ENCODE measurements at places on chromosomes 6 and 20.

DNA sequence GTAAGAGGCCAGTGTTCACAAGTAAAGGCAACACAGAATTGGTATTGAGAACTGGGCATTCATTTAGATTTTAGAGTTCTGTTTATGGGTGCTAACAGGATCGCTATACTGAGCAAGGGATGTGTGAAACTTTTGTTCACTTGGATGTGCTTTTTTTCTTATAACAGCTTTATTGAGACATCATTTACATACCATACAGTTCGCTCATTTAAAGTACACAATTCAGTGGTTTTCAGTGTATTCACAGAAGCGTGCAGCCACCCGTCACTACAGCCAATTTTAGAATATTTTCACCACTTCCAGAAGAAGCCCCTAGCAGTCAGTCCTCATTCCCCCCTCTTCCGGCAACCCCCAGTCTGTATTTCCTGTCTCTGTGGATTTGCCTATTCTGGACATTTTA is 48.7 kb downstream of the GFRA4 start:
- no peak for DNase-seq

DNA sequence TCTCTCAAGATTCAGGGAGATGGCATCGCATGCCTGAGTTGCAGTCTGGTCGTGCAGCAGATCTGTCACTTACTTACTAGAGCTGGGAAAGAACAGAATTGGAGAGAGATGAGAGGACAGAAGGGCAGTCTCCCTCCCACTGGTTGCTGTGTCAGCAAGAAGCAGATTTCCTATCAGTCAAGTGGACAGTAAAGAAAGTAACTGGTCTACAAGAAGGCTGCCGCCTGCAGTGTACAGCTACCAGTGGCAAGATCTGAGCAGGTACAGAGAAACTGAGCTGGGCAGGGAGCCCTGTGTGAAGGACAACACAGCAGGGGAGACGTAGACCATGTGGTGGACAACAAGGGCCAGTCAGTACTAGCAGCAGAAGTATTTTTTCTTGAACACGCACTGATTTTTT is 49.5 kb upstream of the PCSK2 start:
- DNase-seq = no peak

- DNase-seq = no peak
Measured at GRCh38 chr20:18545566-18545965, 21.7 kb upstream of the SMIM26 start.

DNA sequence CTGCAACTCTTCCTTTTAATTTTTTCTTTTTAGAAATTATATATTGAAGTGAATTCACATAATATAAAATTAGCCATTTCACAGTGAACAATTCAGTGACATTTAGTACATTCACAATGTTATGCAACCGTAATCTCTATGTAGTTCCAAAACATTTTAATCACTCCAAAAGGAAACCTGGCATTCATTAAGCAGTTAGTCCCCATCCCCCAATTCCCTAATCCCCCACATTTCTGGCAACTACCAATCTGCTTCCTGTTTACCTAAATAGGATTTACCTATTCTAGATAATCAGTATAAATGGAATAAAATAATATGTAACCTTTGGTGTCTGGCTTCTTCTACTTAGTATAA is 8.5 kb upstream of the DDX27 start:
- DNase-seq = no peak

- no peak for DNase-seq
Measured at GRCh38 chr6:136525586-136526195, 24.5 kb downstream of the MAP7 start.

- DNase-seq = no peak
Measured at GRCh38 chr6:158737710-158738615, 81.2 kb downstream of the EZR start.
